ENCODE measurements at places on chromosomes 3 and 15.

- peaks cover 4% of the 10 kb centered on the region for H3K4me1 ChIP-seq
- H3K27me3 ChIP-seq = peaks cover 59% of the 10 kb centered on the region
- no peak overlapping the region for H3K27ac ChIP-seq
Measured at GRCh38 chr15:29285386-29285785, 15.8 kb upstream of the NSMCE3 start.

GRCh38 chr3:182978387-182978786 lies 2.0 kb downstream of the DCUN1D1 start:
- no peak overlapping the region for H3K27ac ChIP-seq
- H3K27me3 ChIP-seq = no peaks in the 10 kb centered on the region
- peaks cover 32% of the 10 kb centered on the region for H3K4me1 ChIP-seq
- no peaks in the 10 kb centered on the region for H3K36me3 ChIP-seq

DNA sequence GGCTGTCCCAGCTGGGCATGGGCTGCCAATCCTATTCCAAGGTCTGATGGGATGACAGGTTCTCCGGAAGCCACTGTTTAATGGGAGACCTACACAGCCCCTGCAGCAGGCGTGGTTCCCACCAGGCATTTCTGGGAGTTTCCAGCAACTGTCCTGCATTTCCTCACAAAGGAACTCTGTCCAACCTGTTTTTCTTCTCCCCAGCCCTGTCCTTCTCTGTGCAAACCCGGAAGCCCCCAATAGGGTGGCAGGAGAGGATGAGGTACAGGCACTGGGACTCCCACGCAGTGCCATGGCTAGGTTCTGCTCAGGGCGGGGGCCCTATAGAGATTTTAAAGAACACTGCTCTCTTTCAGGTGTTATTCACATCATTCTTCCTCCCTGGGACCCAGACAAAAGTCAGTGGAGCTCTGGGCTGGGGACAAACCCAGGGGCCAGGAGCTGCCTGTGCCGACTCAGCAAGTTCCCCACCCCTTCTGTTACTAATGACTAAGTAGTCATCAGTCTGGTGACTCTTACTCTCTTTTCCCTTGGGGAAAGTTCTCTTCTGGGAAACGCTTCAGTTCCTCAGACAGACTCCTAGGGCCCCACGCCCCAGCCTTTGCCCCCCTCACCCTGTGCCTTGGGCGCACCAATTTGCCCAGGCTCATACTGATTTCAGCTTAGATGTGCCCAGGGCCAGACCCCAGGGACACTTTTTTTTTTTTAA lies 97.7 kb downstream of the CD47 start:
- no peak for DNase-seq
- no peaks in the 10 kb centered on the region for H3K36me3 ChIP-seq
- no peak overlapping the region for H3K4me3 ChIP-seq
- H3K27me3 ChIP-seq = no peaks in the 10 kb centered on the region
- H3K4me1 ChIP-seq = peaks cover 23% of the 10 kb centered on the region

DNA sequence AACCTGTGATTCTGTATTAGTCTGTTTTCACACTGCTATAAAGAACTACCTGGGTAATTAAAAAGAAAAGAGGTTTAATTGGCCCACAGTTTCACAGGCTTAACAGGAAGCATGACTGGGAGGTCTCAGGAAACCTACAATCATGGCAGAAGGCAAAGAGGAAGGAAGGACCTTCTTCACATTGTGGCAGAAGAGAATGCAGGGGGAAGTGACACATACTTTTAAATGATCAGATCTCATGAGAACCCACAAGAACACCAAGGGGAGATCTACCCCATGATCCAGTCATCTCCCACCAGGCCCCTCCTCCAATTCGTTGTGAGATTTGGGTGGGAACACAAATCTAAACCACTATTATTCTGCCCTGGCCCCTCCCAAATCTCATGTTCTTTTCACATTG lies 6.1 kb downstream of the ZKSCAN7 start:
- H3K27ac ChIP-seq = no peak overlapping the region
- H3K4me1 ChIP-seq = peaks cover 5% of the 10 kb centered on the region
- H3K36me3 ChIP-seq = peaks cover 10% of the 10 kb centered on the region
- no peak overlapping the region for H3K4me3 ChIP-seq

- H3K27ac ChIP-seq = no peak overlapping the region
- no peaks in the 10 kb centered on the region for H3K4me1 ChIP-seq
- no peak for DNase-seq
Measured at GRCh38 chr15:81349271-81349670, 24.7 kb downstream of the TMC3 start.

DNA sequence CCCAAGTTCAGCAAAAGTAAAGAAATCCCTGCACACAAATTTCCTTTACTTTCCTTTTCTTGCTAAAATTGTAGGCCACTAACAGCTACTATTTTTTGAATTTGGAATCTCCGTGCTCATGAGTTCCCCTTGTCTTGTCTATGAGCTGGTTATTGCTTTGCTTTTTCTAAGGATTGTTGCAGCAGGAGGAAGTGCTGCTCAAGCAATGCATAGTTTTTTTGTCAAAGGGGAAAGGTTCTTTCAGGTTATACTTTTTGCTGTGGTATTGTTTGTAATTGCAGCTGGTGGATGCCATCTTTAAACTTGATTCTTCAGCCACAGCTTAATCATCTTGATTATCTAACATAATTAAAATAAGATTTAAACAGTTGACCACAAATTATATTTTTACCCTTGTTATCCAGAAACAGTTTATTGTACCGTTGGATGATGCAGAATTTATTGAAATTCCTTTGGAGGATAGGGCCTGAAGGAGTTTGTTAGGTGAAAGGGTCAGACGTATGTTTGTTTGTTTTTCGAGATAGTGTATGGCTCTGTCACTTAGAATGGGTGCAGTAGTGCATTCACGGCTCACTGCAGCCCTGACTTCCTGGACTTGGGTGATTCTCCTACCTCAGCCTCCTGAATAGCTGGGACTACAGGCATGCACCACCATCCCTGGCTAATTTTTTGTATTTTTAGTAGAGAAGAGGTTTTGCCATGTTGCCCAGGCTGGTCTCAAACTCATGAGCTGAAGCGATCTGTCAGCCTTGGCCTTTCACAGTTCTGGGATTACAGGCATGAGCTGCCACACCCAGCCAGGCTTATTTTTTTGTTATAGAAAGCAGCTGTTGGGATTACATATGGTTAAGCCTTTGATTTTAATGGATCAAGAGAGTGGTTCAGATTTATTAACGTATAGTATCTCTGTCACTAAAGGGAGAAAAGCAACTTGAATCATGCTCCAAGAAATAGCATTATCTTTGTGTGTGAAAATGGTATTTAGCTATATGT lies 11.7 kb downstream of the MGA start:
- peaks cover 32% of the 10 kb centered on the region for H3K4me1 ChIP-seq
- H3K4me3 ChIP-seq = peak overlapping the region; percentile 19
- H3K36me3 ChIP-seq = peaks cover 3% of the 10 kb centered on the region
- no peak overlapping the region for H3K27ac ChIP-seq
- H3K27me3 ChIP-seq = no peaks in the 10 kb centered on the region
- DNase-seq = no peak

- H3K36me3 ChIP-seq = no peaks in the 10 kb centered on the region
- peaks cover 2% of the 10 kb centered on the region for H3K4me1 ChIP-seq
- no peak overlapping the region for H3K27ac ChIP-seq
Measured at GRCh38 chr3:196440696-196441095, 8.5 kb upstream of the UBXN7 start.

- no peak overlapping the region for H3K27ac ChIP-seq
- peaks cover 2% of the 10 kb centered on the region for H3K4me1 ChIP-seq
- no peaks in the 10 kb centered on the region for H3K36me3 ChIP-seq
- DNase-seq = no peak
Measured at GRCh38 chr3:17882981-17883380, 140.6 kb upstream of the TBC1D5 start.

GRCh38 chr3:14416453-14416852 lies 14.0 kb downstream of the SLC6A6 start:
- no peaks in the 10 kb centered on the region for H3K36me3 ChIP-seq
- peaks cover 13% of the 10 kb centered on the region for H3K4me1 ChIP-seq
- no peak overlapping the region for H3K4me3 ChIP-seq
- H3K27ac ChIP-seq = peak overlapping the region; percentile 0
- no peaks in the 10 kb centered on the region for H3K27me3 ChIP-seq
- no peak for DNase-seq

DNA sequence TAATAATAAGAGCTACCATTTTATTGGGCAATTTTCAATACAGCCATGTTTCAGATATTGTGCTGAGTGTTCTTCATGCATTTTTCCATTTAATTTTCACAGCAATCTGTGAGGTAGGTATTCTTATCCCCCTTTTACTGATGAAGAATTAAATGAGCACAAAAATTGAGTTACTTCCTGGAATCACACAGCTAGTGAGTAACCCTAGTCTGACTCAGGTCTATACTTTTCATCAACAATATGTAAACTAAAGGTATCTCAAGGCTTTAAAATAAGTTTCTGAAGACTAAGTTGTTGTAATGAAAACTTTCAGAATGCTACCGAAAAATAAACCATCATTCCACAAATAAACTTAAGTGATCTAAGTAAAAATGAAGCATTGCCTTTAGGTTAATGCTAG lies 22.3 kb downstream of the HACD2 start:
- H3K27me3 ChIP-seq = no peaks in the 10 kb centered on the region
- no peak overlapping the region for H3K27ac ChIP-seq
- peaks cover 18% of the 10 kb centered on the region for H3K4me1 ChIP-seq
- peaks cover 8% of the 10 kb centered on the region for H3K36me3 ChIP-seq
- H3K4me3 ChIP-seq = no peak overlapping the region

GRCh38 chr3:154886437-154886836 lies 193.7 kb upstream of the MME start:
- H3K4me1 ChIP-seq = no peaks in the 10 kb centered on the region
- H3K4me3 ChIP-seq = no peak overlapping the region
- no peaks in the 10 kb centered on the region for H3K36me3 ChIP-seq
- DNase-seq = no peak
- no peaks in the 10 kb centered on the region for H3K27me3 ChIP-seq
- H3K27ac ChIP-seq = no peak overlapping the region

GRCh38 chr3:27357665-27358258 lies 11.4 kb downstream of the NEK10 start:
- peak; percentile 25 for DNase-seq
- H3K4me3 ChIP-seq = no peak overlapping the region
- H3K27ac ChIP-seq = peak overlapping the region; percentile 47
- H3K36me3 ChIP-seq = peaks cover 2% of the 10 kb centered on the region
- no peaks in the 10 kb centered on the region for H3K27me3 ChIP-seq
- peaks cover 44% of the 10 kb centered on the region for H3K4me1 ChIP-seq

GRCh38 chr3:23404246-23404645 lies 201.1 kb downstream of the UBE2E2 start:
- peaks cover 8% of the 10 kb centered on the region for H3K27me3 ChIP-seq
- no peak overlapping the region for H3K4me3 ChIP-seq
- no peaks in the 10 kb centered on the region for H3K36me3 ChIP-seq
- DNase-seq = no peak
- no peak overlapping the region for H3K27ac ChIP-seq
- H3K4me1 ChIP-seq = peaks cover 6% of the 10 kb centered on the region

- peaks cover 29% of the 10 kb centered on the region for H3K4me1 ChIP-seq
- no peak overlapping the region for H3K4me3 ChIP-seq
- peak overlapping the region; percentile 32 for H3K27ac ChIP-seq
- DNase-seq = no peak
- peaks cover 5% of the 10 kb centered on the region for H3K36me3 ChIP-seq
Measured at GRCh38 chr15:85633859-85634258, 160.9 kb downstream of the KLHL25 start.

GRCh38 chr3:53680028-53680427 lies 166.2 kb downstream of the CHDH start:
- peaks cover 69% of the 10 kb centered on the region for H3K27me3 ChIP-seq
- no peaks in the 10 kb centered on the region for H3K4me1 ChIP-seq
- no peak for DNase-seq
- H3K4me3 ChIP-seq = no peak overlapping the region
- no peak overlapping the region for H3K27ac ChIP-seq

DNA sequence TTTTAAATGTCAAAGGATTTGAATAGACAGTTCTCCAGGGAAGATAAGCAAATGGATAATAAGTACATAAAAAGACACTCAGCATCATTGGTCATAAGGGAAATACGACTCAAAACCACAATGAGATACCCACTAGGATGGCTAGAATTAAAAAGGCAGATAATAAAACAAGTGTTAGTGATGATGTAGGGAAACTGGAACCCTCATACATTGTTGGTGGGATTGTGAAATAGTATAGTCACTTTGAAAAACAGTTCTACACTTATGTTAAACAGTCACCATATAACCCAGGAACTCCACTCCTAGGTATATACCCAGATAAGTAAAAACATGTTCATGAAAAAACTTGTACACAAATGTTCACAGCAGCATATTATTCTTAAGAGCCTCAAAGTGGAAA lies 72.5 kb downstream of the GPR156 start:
- H3K27me3 ChIP-seq = peaks cover 31% of the 10 kb centered on the region
- no peak for DNase-seq
- peaks cover 7% of the 10 kb centered on the region for H3K36me3 ChIP-seq

GRCh38 chr3:110925798-110926197 lies 145.8 kb upstream of the NECTIN3 start:
- H3K4me1 ChIP-seq = no peaks in the 10 kb centered on the region
- no peak overlapping the region for H3K27ac ChIP-seq
- H3K4me3 ChIP-seq = no peak overlapping the region
- H3K36me3 ChIP-seq = no peaks in the 10 kb centered on the region
- peaks cover 24% of the 10 kb centered on the region for H3K27me3 ChIP-seq
- no peak for DNase-seq

DNA sequence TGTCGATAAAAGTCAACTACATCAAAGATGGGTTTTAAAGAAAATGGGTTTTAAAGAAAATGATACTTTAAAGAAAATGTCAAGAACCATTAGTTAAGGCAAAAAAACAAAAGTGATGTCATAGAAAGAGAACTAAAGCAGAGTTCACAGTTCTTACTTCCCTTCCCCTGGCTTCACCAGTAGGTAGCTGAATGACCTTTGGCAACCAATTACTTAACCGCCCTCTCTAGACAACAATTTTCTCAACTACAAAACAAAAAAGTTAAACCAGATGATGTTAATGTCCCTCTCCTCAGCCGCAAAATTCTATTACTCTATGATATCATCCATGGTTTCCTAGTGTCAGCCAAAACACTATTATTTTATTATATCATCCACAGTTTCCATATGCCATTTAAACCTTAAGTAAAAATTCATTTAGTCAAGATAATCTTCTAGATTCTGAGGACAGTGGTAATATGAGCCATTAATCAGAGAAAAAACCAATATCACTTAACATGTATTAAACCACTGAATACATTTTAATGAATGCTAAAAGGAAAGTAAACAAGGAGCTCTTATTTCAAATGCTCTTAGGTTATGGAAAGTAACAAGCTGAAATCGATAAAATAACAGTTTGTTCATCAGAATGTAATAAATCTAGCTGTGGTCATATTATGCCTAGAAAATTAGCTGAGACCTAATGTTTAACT lies 13.1 kb downstream of the RYK start:
- H3K27me3 ChIP-seq = no peaks in the 10 kb centered on the region
- H3K27ac ChIP-seq = no peak overlapping the region
- no peak for DNase-seq
- H3K4me1 ChIP-seq = peaks cover 56% of the 10 kb centered on the region
- no peak overlapping the region for H3K4me3 ChIP-seq
- H3K36me3 ChIP-seq = no peaks in the 10 kb centered on the region

DNA sequence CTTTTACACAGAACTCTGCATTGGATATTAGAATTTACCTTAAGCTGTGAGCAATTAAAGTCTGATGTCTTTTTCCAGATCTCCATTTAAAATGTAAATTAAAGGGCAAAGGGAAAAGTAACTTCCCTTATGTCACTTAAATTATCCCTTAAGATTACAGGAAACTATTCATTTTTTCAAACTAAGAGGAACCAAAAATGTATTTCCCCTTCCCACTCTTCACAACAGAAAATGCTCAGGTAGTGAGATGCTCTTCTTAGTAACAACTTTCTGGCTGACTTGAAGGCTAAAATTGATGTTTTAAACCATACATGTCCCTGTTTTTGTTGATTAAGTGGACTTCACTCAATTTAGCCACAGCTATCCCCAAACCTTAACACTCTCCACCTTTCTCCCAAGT lies 17.6 kb downstream of the RSL24D1 start:
- DNase-seq = no peak
- H3K4me3 ChIP-seq = no peak overlapping the region
- H3K36me3 ChIP-seq = peaks cover 4% of the 10 kb centered on the region
- no peaks in the 10 kb centered on the region for H3K27me3 ChIP-seq

All from T-helper 17 cell (primary cell).